ENCODE measurements at places on chromosomes 6 and 20. TPM values are rescaled to one million over a fixed set of nuclear protein-coding genes. Genes with fewer than 3 reads are reported as not detected.

SMAP1 gene
- total RNA-seq = 30.6 TPM

KCNG1 gene
- not detected for total RNA-seq

TSPO2 gene
- not detected for total RNA-seq

LIME1 gene
- total RNA-seq = 9.3 TPM

STMND1 gene
- not detected for total RNA-seq

FAM162B gene
- not detected for total RNA-seq

BACH2 gene
- 5.8 TPM for total RNA-seq

ZNF322 gene
- total RNA-seq = 8.7 TPM

AKAP12 gene
- 4.7 TPM for total RNA-seq

SYNDIG1 gene
- not detected for total RNA-seq

OR2H1 gene
- total RNA-seq = not detected

CRISP3 gene
- total RNA-seq = not detected

TNFRSF21 gene
- total RNA-seq = 0.31 TPM

DNAH8 gene
- total RNA-seq = 0.22 TPM

COMMD7 gene
- 67.9 TPM for total RNA-seq

TBX18 gene
- not detected for total RNA-seq

FOXQ1 gene
- total RNA-seq = not detected

GINM1 gene
- total RNA-seq = 9.9 TPM

GFRAL gene
- not detected for total RNA-seq

SERPINB1 gene
- total RNA-seq = 103 TPM

LPA gene
- total RNA-seq = not detected

KATNA1 gene
- 19.8 TPM for total RNA-seq

ACSS2 gene
- total RNA-seq = 2.4 TPM

PREX1 gene
- 132 TPM for total RNA-seq

RFX6 gene
- not detected for total RNA-seq

BPIFB4 gene
- not detected for total RNA-seq

FERMT1 gene
- not detected for total RNA-seq

IP6K3 gene
- total RNA-seq = not detected

ATP6V1G2 gene
- total RNA-seq = 1.4 TPM

MMP24 gene
- not detected for total RNA-seq

UBR2 gene
- 31.9 TPM for total RNA-seq

SCUBE3 gene
- total RNA-seq = 0.14 TPM

AIF1 gene
- 9.3 TPM for total RNA-seq

RIMS1 gene
- total RNA-seq = not detected

LAMA4 gene
- total RNA-seq = not detected

GHRH gene
- total RNA-seq = not detected

TRIM15 gene
- not detected for total RNA-seq

OXT gene
- not detected for total RNA-seq

LY6G6F gene
- not detected for total RNA-seq

TPMT gene
- total RNA-seq = 14.7 TPM

GABRR1 gene
- total RNA-seq = not detected
